ENCODE measurements at places on chromosomes 13 and 19.

DNA sequence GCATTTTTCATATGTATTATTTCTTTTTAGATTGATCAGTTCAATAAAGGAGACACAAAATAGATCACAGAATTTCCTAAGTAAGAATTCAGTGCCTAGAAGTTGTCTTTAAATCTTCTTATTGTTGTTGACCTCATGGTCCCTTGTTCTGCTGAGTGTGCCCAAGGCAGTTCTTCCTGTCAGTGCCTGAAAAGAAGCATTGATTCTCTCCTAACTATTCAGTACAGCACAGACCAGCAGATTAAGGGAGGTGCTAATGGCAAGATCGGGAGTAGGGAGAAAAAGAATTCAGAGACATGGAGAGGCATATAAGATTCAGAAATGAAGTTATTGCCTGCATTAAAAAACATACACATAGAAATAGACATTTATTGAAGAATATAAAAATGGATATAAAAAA, 180.5 kb upstream of the PCDH9 start:
- DNase-seq = no peak

- DNase-seq = no peak
Observed at GRCh38 chr13:31204592-31204991, 4.8 kb downstream of the B3GLCT start.

DNA sequence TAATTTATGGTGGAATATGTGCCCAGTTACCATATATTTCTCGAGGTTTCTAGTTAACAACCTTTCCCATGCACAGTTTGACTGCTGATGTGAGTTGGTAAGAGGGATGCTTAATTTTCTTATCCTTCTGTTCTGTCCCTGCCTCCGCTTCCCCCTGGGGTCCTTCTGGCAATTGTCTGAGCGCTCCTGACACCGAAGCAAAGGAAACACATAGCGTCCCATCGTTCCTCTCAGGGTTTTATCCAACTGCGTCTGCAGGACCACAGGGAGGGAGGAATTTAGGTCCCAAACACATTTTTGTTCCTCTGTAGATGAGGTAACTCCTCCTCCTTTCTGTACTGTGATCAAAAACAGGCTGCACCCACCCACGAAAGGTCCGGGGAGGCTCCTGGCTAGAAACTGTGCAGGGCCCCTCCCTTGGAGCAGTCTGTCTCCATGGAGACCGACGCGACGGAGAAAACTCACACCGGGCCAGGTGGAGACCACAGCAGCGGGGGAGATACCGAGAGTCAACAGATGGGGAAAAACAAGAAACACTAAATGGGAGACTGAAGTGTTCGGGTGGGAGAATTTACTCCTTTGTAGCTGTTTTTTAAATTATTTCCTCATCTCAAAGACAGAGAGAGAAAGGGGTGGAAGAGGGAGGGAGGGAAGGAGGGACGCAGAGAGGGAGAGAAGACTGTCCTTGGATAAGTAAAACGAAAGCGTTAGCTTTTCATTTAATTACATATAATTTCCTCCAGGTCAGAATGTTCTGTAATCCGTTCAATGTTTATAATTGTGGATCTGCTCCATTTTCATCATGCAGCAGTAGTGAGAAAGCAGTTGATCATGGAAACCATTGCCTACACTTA, 191.8 kb upstream of the NBEA start:
- DNase-seq = no peak

DNA sequence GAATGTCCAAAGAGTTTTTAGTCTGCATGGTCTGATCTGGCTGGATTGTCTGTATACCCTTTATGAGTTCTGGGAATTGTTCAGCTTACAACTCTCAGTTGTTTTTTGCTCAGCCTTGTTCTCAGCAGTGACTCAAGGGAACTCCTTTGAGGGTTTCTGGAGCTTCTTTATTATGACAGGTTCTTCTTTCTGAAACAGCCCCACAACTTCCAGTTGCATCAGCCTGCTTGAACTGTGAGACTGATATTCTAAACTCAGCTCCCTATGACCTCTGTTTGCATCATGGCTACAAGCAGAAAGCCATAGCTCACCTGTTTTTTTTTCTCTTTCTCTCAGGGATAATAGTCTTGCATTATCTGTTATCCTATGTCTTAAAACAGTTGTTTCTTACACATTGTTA, 85.0 kb downstream of the TDRD3 start:
- DNase-seq = no peak

DNA sequence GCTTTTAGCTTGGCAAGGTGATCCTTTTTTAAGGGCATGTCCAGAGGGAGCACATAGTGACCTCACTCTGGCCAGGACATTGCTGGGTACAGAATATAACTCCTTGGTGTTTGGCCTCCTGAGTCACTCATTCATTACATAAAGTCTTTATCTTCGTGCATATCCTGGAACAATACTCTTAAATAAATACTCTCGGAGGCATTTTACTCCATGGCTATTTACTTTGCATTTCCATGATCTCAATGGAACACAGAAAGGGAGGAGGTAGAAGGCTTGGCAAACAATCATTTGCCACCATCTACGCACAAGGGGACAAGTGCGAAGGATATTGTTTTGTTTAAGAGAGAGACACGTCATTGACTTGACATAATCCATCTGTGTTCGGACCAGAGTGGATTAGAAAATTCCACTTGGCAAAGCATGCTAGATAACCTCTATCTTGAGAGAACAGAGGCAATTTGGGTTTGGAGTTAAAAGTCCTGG, 210.0 kb downstream of the IRS2 start:
- no peak for DNase-seq

- no peak for DNase-seq
Observed at GRCh38 chr13:110062777-110063442, 244.0 kb downstream of the COL4A1 start.

DNA sequence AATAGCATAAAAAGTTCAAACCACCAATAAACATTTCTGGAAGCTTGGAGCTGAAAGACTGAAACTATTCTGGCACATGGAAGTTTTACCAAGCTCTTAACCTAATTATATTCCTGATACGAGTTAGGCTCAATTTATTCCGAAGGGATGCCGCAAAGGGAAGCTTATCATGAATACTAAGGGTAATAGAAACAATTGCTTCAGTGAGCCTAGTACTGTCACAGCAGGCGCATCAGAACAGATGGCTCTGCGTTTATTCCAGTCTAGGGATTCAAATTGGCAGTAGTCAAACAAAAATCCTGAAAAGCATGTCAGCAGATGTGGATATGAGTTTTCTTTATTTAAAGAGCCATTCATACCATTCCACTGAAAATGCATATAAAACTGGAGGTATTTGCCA, 779.5 kb downstream of the GPC5 start:
- DNase-seq = no peak

DNA sequence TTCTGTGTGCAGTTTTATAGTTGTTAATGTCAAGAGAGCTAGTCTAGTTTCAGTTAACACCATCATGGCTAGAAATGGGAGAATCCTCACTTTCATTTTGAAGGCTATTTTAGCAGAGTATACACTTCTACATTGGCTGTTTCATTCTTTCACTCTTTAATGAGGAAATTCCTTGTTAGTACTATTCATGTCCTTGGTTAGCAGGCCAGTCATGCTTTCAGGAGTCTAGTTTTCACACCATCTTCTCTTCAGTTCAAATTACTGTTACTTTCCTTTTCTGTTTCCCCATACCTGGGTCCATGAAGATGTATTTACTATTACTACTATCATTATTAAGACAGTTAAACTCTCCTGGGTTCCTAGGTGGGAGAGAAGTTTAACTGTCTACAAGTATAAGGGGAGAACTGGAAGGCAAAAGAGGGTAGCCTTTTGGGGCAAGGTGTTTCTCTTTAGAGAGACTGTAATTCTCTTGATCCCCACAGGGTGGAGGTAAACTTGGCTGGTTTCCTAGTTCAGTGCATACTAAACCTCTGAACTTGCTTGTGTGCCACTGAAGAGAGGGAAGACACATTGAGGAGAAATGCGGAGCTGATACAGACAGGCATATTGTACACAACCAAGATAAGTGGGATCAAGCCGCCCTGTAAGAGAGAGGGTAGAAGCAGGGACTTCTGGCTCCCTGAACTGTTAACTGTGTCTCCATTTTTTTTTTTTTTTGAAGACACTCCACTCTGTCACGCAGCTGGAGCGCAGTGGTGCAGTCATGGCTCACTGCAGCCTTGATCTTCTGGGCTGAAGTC, 41.3 kb upstream of the IGFL4 start:
- no peak for DNase-seq

DNA sequence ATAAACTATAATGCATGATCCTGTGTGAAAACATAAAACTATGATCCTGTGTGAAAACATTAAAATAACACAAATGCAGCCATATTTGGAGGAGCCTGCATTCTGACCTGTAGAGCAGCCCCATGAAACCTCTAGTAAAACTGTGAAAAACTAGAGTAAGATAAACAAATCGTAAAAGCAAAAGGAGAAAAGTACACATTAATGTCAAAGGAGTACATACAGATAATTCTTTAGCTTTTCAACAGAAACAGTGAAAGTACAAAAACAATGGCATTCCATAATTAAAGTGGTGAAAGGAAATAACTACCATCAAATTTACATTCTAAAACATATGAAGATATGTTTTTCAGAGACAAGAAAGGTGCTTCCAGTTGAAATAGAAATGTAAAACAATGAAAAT, 1267.2 kb downstream of the SLITRK1 start:
- no peak for DNase-seq

GRCh38 chr13:24252136-24252535, 57.2 kb upstream of the C1QTNF9 start:
- no peak for DNase-seq

GRCh38 chr13:28349371-28349770, 145.6 kb downstream of the FLT1 start:
- no peak for DNase-seq

DNA sequence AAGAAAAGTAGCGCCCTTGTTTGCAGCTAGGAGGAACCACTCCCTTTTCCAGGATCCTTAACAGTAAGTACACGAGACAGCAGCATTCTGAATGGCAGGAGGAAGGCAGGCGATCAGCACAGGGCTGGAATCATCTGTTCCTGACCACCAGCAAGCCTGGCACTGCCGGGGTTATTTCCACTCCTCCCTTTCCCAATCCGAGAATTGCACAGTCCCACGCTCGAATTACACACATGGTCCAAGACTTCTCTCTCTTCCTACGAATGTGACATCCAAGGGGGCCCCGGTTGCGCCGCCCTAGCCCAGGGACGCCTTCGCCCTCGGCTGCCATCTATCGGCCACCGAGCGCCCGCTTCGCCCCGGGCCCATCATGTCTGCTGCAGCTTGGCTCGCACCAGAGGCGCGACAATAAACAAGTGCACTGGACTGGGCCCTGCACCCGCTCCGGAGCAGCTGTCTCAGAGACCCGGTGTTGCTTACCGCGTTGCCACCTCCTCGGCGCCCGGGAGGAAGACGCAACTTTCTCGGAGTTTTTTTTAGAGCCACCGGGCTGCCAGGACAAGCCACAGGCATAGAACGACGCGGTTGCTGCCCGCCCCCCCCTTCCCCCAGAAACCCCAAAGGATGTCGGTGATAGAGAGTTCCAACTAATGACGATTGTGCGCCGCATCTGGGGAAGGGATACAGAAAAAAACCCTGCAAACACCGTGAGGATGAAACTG, at the start of gene SLITRK5:
TSS of gene SLITRK5 (plus strand) at position 341 of the 722 bp plus-strand sequence. CDS start 4,018 bp downstream, outside the sequence.
- peak; percentile 57 for DNase-seq

DNA sequence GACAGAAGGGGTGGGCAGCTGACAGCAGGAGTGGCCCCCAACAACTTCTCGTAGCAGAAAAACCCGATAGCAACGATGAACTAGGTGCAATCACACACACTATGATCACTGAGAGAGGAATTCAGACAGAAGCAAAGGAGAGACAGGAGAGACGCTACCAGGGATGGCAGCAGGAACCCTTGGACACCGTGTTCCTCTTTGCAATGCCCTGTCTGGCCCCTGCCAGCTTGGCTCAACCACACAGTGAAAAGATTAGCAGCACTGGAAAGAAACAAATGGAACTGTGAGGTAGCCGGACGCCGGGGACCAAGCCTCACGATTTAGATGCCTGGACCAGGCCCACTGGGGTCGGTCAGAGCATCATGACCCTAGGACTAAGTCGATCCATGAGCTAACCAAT, 23.6 kb downstream of the DCAF15 start:
- no peak for DNase-seq

GRCh38 chr13:113591750-113592149, 7.2 kb downstream of the TFDP1 start:
- DNase-seq = no peak

DNA sequence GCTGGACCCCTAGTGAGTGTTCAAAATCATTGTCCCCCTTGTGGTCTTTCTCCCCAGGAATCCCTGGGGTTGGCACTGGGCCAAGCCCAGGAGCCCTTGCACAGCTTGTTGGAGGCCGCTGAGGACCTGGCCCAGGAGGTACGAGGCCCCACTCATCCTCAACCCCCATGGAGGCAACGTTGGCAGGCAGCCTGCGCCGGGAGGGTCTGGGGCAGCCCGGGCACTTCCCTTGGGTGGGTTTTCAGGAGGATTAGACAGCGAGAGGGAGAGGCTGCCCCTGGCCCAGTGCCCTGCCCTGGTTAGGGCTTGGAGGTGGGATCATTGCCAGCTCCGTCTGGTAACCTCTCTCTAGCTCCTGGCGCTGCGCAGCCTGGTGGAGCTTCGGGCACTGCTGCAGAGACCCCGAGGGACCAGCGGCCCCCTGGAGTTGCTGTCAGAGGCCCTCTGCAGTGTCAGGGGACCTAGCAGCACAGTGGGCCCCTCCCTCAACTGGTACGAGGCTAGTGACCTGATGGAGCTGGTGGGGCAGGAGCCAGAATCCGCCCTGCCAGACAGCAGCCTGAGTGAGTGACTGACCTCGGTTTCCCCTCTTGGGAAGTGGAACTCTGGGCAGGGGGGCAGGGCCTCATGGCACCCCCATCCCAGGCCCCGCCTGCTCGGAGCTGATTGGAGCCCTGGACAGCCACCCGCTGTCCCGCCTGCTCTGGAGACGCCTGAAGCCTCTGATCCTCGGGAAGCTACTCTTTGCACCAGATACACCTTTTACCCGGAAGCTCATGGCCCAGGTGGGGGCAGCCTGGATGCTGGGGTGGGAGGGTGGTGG, 3.0 kb downstream of the ABCA7 start:
- no peak for DNase-seq

- no peak for DNase-seq
Observed at GRCh38 chr19:41821003-41821735, 23.3 kb downstream of the LYPD4 start.

DNA sequence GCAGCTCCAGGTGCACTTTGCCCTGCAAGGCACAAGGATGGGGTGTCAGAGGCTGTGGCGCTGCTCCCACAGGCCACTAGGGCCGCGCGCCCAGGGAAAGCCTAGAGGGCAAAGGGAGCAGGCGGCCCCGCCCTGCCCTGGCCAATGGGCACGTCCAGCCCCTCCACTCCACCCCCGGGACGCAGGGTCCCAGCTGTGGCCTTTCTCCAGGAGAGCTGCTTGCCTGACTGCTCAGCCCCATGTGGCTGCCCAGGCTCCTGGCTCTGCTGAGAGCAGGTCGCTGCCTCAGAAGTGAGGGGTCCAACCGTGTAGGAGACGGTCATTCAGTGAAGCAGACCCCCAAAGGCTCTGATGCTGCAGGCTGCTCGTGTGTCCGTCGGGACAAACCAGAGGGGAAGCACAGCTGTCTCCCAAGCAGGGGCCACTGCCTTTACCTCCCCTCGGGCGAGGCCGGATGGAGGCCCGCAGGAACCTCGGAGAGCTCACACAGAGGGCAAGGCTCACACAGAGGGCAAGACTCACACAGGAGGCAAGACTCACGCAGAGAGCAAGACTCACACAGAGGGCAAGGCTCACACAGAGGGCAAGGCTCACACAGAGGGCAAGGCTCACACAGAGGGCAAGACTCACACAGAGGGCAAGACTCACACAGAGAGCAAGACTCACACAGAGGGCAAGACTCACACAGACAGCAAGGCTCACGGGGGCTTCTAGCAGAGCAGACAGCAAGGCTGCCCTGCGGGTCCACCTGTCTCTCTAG, 56.2 kb upstream of the C13orf46 start:
- DNase-seq = no peak

- DNase-seq = no peak
Observed at GRCh38 chr19:54795758-54796157, 7.7 kb upstream of the KIR2DL4 start.

Data from stimulated activated CD8-positive, alpha-beta memory T cell treated with anti-CD3 and anti-CD28 coated beads, Interleukin-15, amount 100 ng/mL, for 48 hours (primary cell).